ENCODE measurements at places on chromosomes 7 and 10.

- no peak for DNase-seq
Measured at GRCh38 chr10:133276435-133277201, at the start of gene ADAM8. Gene ADAM8 (minus strand): TSS chr10:133276868. CDS start chr10:133276817, 51 bp downstream.

GRCh38 chr7:13442226-13442625 is 547.2 kb downstream of the ETV1 start:
- DNase-seq = no peak

DNA sequence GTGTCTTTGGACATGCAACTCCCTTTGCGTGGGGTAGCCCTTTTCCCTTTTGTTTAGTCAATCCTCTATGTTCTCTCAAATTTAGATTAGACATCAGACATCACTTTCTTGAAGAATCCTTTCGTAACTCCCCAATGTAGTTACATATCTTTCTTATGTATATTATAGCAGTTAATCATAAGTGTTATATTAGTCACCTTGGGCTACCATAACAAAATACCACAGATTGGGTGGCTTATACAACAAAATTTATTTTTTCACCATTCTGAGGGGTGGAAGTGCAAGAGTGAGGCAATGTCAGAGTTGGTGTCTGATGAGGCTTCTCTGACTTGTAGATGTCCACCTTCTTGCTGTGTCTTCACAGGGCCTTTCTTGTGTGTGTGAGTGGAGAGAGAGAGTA is 105.7 kb downstream of the PHTF2 start:
- DNase-seq = no peak

GRCh38 chr10:86663046-86663345 is 5.3 kb upstream of the LDB3 start:
- no peak for DNase-seq

All from HuH-7.5 (cell line).